Mesothelial cell of epicardium (in vitro differentiated cells): ENCODE measurements at places on chromosomes 5 and 9. TPM values are rescaled to one million over a fixed set of nuclear protein-coding genes. Genes with fewer than 3 reads are reported as not detected.

DNA sequence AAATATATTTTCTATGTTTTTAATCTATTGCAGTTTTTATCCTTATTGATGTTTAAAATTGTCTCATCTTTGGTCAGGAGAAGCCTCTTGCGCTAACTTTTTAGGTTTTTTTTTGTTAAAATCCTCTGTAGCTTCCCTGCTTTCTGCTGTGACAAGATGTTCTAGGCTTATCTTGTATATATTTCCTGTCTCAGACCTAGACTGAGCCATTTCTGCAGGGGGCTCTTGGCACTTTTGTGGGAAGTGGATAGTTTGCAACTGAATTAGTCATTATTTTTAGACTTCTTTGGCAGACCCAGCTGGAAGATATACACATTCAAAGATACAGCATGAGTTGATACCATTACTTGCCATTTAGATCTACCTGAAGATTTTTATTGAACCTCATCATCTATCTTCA, 28.8 kb downstream of the TCERG1 start:
- no peak for DNase-seq

- DNase-seq, result no peak
Observed at GRCh38 chr9:130891688-130892476, 4.7 kb downstream of the QRFP start.

DNA sequence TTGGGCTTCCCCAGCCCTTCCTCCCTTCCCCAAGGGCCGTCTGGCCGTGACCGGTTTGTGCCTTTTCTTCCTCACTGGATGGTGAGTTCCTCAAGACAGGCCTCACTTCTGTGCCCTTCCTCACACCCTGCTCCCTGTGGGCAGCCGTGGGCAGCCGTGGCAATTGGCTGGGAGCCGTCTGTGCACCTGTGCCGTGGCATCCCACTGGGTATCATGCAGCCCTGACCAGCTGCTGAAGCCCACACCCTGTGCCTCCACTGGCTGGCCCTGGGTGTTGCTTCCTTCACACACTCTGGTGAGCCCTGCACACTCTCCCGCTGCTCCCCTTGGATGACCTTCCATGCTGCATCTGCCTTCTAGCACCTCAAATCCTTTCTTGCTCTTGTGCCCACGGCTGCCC, 100.2 kb downstream of the COL5A1 start:
- DNase-seq, result no peak

GRCh38 chr9:93846349-93846748, 108.8 kb downstream of the BARX1 start:
- DNase-seq, result no peak

DNA sequence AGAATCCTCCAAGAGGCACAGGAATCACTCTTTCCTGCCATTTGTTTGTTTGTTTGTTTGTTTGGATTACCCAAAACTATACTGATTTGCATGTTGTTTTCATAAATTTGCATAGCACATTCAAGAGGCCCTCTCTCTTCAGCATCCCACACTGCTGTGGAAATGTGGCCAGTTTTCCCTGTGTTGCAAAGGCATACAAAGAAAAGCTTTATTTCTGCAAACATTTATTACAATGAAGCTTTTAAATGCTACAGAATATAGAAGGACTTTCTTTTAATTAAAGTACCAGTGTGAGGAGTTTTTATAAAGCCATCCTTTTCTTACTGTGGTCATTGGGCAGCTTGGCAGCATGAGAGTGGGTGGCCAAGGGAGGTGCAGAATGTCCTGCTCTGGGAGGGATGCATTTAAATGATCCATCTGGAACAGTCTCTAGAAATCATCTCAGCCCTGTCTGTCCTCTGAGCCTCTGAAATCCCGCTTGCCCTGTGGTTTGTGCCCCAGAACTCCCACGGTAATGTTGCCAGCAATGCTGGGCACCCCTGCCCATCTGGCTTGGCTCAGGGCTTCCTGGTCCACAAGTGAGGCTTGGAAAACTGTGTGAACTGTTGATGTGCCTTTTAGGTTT, 356.8 kb upstream of the KIF2A start:
- DNase-seq, result no peak

- no peak for DNase-seq
Observed at GRCh38 chr5:112012104-112012503, 255.1 kb upstream of the NREP start.

- no peak for DNase-seq
Observed at GRCh38 chr9:87714819-87715218, 11.1 kb upstream of the CTSL start.

Gene LHX3
- not detected in 3 replicates for total RNA-seq

Gene NSG2
- total RNA-seq, result not detected in 3 replicates
